ENCODE measurements at places on chromosomes 6 and 20.

DNA sequence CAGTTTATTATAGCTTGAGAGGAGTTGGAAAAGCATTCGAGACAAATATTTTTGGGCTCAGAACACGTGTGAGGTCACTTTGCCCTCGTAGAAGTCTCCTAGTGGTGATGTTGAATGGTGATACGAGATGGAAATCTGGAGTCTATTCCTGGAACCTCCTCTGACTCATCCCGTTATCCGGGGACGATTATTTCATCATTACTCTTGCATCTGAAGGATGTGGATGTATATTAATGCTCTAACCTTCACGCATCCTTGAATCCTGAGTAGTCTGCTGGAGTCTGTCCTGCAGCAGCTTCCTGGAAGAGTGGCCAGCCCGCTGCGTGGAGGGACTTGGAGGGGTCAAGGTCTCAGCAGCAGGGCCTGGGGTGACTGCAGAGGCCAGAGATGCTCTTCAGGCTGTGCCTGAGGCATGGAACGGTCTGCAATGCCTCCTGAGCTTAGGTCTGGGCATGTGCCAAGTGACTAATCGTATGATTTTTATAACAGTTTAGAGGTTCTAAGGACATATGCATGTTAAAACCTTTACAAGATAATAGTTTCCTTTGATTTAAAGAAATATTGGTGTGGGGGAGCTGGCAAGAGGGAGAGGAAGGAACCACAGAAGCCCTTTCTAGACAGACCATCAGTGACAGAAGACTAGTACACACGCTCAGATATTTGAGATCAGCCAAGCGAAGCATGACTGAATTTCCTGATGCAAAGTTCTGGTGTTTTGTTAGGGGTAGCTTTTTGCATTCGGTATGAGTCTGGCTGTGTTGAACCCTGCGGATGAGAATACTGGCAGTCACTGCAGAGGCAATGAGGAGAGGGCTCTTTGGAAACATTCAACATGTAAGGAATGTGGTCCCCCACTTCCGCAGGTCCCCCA lies 400.2 kb downstream of the QKI start:
- DNase-seq = peak; percentile 64

DNA sequence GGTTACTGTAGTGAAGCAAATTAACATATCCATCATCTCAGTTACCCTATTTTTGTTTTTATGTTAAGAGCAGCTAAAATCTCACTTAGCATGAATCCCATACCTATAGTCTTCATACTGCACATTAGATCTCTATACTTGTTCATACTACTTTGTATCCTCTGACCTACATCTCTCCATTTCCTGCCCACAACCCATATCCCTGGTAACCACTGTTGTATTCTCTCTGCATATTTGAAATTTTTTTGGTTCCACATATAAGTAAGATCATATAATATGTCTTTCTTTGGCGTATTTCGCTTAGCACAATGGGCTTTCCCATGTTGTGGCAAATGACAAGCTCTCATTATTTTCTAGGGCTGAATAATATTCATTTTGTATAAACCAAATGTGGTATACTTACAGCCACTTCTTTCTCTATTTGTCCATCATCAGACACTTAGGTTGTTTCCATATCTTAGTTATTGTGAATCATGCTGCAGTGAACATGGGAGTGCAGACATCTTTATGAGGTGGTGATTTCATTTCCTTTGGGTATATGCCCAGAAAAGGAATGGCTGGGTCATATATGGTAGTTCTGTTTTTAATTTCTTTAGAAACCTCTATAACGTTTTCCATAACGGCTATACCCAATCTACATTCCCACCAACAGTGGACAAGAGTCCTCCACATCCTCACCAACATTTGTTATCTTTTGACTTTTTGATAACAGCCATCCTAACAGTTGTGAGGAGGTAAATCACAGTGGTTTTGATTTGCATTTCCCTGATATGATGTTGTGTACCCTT lies 39.8 kb downstream of the BACH2 start:
- peak; percentile 79 for DNase-seq

GRCh38 chr20:3825526-3825925 lies 5.2 kb downstream of the AP5S1 start:
- no peak for DNase-seq

- no peak for DNase-seq
Measured at GRCh38 chr6:154482858-154483257, 27.6 kb downstream of the CNKSR3 start.

DNA sequence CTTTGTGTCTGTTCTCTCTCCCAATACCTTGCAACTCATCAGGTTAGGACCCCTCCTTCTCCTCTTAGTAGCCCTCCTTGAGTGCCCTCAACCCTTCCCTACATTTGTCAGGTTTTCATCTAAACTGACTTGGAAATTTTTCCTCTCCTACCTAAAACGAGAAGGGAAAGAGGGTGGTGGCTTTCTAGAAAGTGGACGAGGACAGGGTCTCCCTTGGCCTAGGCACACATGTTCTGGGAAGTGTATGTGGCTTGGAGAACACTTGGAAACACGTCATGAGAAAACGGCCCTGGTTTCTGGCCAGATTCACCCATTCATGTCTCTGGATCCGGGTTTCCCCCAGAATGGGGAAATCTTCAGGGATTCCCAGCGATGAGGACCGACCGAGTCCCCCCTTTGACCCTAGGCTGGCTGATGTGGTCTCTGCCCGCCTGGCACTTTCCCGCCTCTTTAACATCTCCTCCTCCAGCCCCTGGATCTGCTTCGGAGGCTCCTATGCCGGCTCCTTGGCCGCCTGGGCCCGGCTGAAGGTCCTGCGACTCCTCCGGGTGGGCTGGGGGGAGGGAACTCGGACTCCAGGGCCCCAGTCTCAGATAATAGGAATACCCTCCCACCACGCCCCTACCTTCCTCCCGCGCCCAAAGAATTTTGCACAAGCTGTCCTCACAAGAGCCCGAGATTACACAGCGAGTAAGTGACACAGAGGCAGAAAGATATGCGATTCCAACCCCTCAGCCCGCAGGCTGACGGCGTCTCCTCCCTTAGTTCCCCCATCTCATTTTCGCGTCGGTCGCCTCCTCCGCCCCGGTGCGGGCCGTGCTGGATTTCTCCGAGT lies 3.0 kb downstream of the PRSS16 start:
- DNase-seq = no peak

- DNase-seq = no peak
Measured at GRCh38 chr6:83182114-83182513, 11.0 kb downstream of the PGM3 start.

DNA sequence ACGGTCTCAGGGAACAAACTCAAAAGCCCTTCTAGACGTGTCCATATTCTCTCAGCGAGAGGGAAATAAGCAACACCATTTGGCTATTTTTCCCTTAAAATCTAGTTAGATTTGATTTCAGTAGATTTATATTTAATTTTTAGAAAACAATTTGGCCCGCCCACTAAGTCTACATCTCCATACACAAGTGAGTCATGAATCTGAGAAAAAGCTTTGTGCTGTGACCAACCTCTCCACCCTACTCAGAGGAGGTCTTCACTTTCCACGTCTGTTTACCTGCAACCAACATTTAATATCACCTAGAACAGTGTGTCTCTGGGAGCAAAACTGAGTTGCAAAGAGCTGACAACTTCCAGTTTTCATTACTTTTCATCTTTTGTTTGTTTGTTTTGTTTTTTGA lies 48.6 kb downstream of the HAO1 start:
- DNase-seq = no peak

DNA sequence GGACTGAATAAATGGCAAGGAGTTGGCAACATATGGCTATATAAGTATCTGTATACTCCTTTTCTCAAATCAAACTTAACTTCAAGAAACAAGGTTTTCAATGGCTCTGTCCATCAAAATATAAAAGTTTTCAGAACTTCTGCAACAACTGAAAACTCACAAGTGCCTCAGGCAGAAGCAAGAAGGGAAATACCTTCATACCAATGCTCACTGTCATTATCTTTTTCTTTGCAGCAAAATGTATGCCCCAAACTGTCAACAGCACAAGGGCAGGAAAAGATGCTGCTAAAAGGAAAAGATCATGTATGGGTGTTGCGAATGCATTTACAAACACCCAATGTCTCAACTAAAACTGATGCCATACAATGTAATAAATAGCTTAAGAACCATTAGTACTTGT lies 45.9 kb downstream of the PTPRK start:
- DNase-seq = no peak
